Activated B cell treated with CpG ODN at 0.5 μM for 24 hours (primary cell): ENCODE measurements at places on chromosomes 6 and 20. TPM values are rescaled to one million over a fixed set of nuclear protein-coding genes. Genes with fewer than 3 reads are reported as not detected.

Gene ACAT2
- 82.0 and 87.9 TPM in 2 replicates for total RNA-seq

Gene OPRL1
- total RNA-seq, result 1.3 and 1.4 TPM in 2 replicates

Gene PRKN
- total RNA-seq, result 2.3 and 3.5 TPM in 2 replicates

Gene KCNK15
- 0.09 TPM in 1 of 2 replicates, not detected in the other for total RNA-seq

Gene RPP40
- 5.9 and 7.1 TPM in 2 replicates for total RNA-seq

Gene CASS4
- 0.29 and 0.51 TPM in 2 replicates for total RNA-seq

Gene SSTR4
- not detected in 2 replicates for total RNA-seq

GRCh38 chr6:108293527-108294296 is 1.1 kb upstream of the AFG1L start:
- no peak for DNase-seq

DNA sequence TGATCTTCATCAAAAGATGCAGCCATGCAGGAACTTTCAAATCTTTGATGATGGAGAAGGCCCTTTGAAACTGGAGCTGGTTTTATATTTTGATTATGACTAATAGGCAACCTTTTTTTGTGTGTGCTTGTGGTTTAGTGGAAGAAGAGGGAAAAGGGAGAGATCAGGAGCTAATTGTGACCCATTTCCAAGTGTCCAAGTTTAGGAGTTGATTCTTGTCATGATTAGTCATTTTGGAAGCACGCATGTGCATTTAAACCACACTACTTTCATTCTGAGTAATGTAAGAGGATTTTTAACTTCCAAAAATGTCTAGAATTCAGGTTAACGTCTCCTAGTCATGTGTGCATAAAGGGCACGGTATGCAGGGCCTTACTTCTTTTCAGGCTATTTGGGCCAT is 3.5 kb downstream of the FOXO3 start:
- DNase-seq, result no peak

GRCh38 chr6:45479834-45480751 is 102.4 kb upstream of the SUPT3H start:
- no peak for DNase-seq

DNA sequence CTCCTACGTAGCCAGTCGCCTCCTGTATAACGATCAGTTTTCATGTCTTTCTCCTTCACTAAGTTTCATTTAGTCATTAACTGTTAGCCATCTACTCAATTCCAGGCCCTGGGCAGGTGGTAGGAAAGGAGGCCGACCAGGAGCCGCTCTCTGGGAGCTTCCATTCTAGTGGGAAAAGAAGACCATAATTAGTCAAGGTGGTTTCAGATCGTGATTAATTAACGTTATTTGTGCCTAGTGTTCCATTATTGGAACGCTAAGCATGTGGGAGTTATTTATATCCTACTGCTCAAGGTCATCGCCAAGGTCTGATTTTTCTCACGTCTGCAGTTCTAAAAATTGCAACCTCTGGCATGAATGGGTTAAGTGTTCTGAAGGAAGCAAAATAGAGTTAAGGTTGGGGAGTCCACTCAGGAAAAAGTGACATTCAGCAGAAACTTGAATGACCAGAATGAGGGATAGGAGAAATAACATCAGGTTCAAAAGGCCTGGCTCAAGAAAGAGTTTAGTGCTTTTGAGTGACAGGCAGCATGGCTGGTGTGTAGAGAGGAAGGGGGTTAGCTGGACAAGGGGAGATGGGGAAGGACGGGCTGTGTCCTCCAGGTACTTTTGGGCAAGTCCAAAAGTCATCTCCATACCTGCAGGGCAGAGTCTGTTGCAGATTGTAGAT is 812 bp downstream of the SLC9A8 start:
- DNase-seq, result no peak

DNA sequence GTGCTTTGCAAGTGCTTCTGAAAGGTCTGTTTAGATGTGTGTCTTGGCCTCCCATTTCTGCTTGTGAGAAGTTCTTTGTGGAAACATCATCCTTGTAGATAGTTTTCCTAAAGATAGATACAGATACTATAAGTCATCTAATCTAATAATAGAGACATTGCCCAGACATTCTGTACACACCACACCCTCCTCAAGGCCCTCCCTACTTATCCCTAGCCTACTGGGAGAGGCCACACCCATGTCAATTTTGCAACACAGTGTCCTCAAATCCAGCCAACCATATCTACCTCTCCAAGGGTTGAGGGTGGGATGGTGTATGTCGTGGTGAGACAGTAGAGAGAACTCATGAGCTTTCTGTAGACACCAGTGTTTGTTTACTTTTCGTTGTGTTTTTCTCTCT is 6.2 kb downstream of the KDM1B start:
- DNase-seq, result no peak

GRCh38 chr6:35635601-35636597 is 52.8 kb downstream of the FKBP5 start:
- DNase-seq, result no peak

GRCh38 chr6:67814262-67814661 is 820.8 kb upstream of the ADGRB3 start:
- no peak for DNase-seq

- DNase-seq, result no peak
Measured at GRCh38 chr6:12474167-12475140, 184.3 kb downstream of the EDN1 start.

- DNase-seq, result no peak
Measured at GRCh38 chr6:68747110-68747790, 112.2 kb downstream of the ADGRB3 start.

GRCh38 chr6:34529665-34530327 is 26.3 kb downstream of the SPDEF start:
- no peak for DNase-seq

DNA sequence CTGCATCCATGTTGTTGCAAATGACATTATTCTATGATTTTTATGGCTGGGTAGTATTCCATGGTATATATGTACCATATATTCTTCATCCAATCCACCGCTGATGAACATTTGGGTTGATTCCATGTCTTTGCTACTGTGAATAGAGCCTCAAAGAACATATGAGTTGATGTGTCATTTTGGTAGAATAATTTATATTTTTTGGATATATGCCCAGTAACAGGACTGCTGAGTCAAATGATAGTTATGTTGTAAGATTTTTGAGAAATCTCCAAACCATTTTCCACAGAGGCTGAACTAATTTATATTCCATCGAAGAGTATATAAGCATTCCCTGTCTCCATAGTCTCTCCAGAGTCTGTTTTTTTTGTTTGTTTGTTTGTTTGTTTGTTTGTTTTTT is 1373.5 kb downstream of the GRIK2 start:
- DNase-seq, result no peak

- DNase-seq, result no peak
Measured at GRCh38 chr6:30364591-30364990, 19.6 kb downstream of the RPP21 start.

DNA sequence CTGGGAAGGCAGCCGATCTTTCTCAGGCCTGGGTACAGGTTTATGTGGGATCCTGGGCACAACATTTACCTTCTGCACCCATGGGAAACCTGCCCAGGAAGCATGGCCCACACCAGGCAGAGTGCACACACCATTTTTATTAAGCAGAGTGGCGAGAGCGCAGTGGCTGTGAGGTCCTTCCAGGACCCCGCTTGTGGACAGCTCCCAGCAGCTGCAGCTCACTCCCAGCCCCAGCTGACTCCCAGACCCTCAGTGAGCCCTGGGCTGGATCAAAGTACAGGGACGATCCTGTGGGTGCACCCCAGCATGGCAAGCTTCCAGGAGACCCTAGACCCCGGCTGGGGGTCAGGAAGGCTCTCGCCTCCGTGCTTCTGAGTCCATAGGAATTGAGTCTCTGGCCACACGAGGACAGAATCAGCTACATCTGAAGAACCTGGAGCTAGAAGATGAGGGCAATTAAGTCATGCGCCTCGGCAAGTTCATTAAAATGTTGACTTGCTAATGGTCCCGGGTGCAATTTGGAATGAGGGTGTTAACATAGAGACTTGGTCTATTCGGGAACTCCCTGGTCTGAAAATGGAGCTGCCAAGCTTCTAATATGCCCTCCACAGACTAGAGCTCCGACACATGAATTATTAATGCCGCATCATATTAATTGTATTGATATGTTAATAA is 65.4 kb upstream of the SLCO4A1 start:
- no peak for DNase-seq

- no peak for DNase-seq
Measured at GRCh38 chr20:58990651-58991445, 9.8 kb downstream of the NELFCD start.

GRCh38 chr6:71053475-71053874 is 96.6 kb upstream of the B3GAT2 start:
- no peak for DNase-seq

DNA sequence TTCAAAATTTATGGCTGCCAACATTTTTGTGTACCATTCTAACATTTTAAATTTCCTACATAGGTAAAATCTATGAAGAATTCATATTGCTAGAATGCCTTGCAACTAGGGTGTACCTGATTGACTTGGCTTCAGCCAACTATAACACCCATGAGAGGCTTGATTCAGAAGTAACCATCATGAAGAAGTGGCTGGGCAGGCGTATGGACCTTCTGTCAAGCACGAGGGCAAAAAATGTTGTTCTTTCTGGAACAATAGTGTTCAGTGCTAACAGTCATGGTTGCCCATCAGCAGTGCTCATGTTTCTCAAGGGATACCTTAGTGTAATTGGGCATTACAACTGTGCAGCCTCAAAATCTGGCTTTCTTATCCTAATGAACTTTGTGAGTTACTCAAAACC is 42.9 kb downstream of the ID4 start:
- DNase-seq, result no peak

DNA sequence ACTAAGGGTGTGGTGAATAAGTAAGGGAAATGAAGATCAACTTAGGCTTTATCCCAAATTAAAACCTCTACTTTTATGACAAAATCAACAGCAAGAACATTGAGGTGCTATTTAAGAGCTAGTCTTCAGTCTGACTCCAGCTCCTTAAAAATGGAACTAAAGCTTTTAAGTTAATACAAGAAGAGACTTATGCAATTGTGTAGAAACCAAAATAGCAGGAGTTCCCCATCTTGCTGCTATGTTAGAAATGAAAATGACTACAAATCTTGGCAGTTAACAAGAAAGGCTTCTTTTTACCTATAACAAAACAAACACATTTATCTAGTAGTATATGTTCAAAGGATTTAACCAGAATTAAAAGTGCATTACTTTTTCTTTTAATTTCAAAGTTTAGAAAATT is 25.7 kb downstream of the HMGN3 start:
- no peak for DNase-seq

DNA sequence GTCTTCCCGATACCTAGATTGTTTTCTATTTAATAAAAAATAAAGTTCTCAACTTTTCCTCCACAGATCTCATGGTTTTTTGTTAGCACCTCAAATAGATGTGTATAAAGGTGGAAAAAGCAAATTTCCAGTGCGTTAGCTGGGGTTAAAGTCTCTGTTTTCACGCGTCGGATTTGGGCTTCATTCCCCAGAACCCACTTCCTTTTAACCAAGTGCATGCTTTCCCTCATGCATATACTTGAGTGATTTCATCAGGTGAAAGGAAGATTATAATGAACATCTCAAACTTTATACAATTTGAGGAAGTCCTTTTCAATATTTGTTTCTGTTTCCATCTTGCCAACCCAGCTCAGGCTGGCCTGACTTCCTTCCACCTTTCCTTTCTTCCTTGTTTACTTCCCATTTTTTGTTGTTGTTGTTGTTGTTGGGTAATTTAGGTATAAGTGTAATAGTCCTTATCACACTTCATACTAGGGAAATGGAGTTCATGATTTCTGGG is 43.9 kb upstream of the GGTLC1 start:
- no peak for DNase-seq

- DNase-seq, result no peak
Measured at GRCh38 chr20:15033269-15033668, 695.9 kb upstream of the FLRT3 start.
